ENCODE measurements at places on chromosomes 2 and 18. TPM values are rescaled to one million over a fixed set of nuclear protein-coding genes. Genes with fewer than 3 reads are reported as not detected.

GRCh38 chr18:45722899-45723298 lies 1.1 kb upstream of the SLC14A1 start:
- DNase-seq = peak; percentile 73

- peak; percentile 69 for DNase-seq
Measured at GRCh38 chr2:230777721-230778120, 65.1 kb downstream of the CAB39 start.

GRCh38 chr2:241764275-241765241 lies 12.1 kb upstream of the GAL3ST2 start:
- DNase-seq = no peak

DNA sequence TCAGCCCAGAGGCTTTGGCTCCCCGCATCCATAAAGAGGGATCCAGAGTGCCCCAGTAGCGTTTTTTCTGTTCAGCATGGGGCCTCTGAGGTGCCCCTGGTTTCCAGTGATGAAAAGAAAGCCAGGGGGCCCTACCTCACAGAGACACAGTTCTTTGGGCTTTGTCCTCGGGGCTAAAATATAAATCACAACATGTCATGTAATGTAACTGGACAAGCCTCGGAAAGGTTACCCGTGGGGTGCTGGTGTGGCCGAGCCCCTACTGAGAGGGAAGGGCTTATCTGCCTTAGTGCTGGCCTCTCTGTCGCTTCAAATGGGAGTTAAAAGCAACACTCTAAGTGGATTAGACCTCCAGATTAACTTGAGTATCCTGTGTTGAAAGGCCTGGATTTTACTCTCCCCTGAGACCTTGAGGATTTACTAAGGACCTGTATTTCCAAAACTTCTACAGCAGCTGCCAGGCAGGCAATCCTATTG lies 251.6 kb upstream of the APCDD1 start:
- DNase-seq = no peak

- DNase-seq = no peak
Measured at GRCh38 chr2:260507-261161, 3.2 kb downstream of the SH3YL1 start.

DNA sequence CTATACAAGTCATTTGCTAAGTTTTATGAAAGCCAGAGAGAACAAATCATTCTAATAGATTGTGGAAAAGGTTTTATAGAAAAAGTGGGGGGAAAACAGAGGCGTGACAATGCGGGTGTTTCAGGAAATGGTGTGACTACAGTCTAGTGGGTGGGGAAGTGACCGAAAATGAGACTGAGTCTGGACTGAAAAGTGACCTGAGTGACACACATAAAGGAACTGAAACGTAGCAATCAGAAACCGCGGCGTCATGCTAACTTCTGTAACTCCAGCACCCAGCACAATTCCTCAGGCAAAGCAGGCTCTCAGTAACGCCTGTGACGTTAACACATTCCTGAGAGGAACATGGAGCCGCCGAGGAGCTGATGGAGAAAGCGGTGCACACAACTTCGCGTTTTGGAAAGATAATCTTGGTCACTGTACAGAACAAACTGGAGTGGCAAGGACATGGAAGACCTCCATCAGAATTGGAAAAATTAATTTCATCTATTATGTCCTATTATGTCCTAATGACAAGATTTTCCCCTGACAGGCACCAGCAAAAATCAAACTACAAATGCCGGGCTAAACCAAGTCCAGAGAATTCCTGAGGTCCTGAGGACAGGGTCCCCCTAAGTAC lies 1.4 kb upstream of the CD226 start:
- DNase-seq = peak; percentile 62

DNA sequence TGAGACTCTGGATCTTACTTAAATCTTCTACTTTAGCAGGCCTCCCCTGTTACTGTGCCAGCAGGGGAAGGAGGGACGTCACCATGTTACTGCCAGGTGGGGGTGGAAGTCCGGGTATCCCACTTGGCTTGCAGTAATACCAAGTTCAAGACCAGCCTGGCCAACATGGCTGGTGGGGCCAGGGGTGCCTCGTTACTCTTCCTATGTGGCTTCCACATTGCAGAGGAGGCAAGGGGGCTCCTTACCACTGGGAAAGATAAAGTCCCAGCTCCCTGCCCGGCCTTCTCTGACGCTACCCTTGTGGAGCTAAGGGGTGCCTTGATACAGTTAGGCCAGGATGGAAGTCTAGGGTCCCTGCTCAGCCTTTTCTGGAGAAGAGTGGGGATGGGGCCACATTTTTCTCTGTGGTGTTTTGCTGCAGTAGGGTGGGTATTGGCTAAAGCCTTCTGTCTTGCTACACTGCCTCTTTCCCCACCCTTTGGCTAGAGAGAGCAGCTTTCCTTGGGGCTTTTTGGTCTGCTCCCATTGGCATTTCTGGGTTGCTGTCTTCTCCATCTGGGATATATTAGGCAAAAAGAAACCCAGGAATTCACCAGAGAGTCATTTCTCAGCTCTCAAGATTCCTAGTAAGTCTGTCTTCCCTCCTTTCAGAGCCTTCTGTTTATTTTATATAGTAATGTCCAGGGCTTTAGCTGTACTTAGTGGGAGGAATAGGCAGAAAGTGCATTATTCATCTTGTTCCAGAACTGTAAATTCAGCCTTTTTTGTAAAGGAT lies 21.9 kb downstream of the ELMOD3 start:
- peak; percentile 42 for DNase-seq

- DNase-seq = no peak
Measured at GRCh38 chr2:30236591-30237238, 5.4 kb downstream of the LBH start.

DNA sequence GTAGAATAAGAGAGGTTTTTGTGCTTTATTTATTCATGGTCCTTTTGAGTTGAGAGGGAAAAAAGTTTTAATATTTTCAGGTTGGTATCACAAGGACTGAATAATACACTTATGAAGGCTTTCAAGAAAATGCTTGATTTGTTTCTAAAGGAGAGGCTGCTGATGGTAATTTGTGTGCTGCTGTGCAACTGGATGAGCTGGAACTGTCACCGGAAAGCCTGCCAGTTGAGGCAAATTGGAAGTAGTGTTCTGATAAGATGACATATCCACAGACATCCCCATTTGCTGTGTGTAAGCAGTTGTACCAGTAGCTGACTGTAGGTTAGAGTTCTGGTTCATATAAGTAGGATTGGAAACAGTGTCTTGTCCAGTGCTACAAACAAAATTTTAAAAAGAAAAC lies 21.6 kb upstream of the CACNB4 start:
- DNase-seq = no peak

DNA sequence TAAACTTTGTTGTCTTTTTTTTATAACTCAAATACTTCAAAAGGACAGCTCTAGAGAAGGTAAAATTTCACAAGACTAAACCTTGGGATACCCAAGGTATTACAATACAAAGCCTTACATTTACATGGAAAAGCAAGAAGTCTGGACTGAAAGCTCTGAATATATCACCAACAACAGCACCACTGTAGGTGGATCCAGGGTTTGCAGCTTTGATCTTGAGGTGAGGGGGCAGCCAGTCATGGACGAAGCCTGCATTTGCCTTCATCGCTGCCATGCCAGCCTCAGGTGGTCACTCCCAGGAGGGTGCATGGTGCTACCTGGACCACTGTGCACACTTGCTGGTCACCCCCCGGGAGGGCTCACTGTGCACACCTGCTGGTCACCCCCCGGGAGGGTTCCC lies 36.6 kb downstream of the RBFA start:
- DNase-seq = no peak

GRCh38 chr2:102070058-102070642 lies 72.4 kb upstream of the IL1R1 start:
- peak; percentile 58 for DNase-seq

DNA sequence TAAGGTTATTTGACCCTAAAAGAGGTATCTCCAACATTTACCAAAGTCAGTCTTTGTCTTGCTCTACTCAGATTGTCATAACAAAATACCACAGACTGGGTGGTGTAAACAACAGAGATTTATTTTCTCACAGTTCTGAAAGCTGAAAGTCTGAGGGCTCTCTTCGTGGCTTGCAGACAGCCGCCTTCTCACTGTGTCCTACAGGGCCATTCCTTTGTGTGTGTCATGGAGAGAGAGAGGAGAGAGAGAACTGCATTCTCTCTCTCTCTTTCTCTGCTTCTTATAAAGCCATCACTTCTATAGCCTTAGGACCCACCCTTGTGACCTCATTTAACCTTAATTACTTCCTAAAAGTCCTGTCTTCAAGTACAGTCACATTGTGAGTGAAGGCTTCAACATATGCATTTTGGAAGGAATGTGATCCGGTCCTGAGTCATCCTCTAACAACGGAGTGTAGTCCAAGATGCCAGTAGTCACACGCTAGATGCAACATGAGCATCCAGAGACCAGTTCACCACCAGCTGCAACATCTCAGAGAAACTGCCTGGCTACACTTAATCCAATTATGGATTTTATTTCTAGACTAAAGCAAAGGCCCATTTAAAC lies 130.2 kb downstream of the CD226 start:
- DNase-seq = peak; percentile 97

DNA sequence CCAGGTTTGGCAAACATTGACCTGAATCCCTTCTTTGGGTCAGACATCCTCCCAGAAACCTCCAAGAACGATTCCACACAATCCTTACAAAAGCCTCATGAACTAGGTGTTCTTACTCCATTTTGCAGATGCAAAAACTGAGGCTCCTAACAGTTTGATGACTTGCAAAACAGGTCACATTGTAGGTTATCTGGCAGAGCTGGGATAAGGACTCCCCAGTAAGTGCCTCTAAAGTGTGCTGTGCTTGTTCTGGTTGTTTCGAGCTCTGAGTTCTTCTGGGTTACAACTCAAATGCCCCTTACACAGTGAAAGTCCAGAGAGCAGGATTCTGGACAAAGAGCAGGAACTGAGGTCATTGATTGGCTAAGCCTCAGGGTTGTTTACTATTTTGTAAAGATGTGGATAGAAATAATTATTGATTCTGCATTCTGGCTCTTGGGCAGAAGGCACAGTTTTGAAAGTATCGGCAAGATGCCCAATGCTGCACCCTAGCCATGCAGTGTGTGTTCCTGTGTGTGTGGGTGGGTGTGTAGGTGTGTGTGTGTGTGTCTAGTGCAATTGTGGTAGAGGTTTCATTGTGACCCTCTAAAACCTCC lies 17.0 kb upstream of the IGFBP2 start:
- no peak for DNase-seq

DNA sequence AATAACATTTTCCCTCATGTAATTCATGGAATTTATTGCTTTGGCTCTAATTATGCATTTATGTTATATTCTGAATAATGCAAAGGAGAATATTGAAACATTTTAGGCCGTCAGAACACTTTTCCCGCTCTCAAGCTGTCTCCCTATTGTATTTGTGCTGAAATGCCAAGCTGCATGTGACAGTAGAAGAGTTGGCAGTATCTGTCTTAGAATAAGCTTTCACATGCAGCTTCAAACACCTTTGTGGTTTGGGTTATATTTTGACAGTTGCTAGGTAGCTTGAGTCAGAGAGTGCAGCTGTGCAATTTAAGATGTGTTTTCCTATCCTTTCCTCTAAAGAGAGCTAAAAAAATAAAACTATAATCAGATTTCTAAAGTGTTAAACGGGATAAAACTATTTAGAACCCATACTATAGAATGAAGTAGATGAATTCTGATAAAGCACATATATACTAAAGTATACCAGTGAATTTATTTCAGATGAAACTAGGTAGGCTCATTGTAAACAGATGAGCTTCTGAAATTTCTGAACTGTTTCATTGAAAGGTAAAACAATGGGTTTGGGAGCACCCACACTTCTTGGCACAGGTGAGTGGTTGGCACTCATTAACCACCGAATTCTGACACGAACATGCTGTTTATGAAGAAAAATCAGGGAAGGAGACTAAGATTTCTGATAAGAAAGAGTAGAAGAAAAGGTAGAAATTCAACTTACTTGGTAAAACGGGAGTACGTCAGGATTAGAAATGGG lies 43.4 kb downstream of the PLCL1 start:
- DNase-seq = no peak

GRCh38 chr2:207330912-207331311 lies 165.2 kb upstream of the KLF7 start:
- DNase-seq = peak; percentile 97

DNA sequence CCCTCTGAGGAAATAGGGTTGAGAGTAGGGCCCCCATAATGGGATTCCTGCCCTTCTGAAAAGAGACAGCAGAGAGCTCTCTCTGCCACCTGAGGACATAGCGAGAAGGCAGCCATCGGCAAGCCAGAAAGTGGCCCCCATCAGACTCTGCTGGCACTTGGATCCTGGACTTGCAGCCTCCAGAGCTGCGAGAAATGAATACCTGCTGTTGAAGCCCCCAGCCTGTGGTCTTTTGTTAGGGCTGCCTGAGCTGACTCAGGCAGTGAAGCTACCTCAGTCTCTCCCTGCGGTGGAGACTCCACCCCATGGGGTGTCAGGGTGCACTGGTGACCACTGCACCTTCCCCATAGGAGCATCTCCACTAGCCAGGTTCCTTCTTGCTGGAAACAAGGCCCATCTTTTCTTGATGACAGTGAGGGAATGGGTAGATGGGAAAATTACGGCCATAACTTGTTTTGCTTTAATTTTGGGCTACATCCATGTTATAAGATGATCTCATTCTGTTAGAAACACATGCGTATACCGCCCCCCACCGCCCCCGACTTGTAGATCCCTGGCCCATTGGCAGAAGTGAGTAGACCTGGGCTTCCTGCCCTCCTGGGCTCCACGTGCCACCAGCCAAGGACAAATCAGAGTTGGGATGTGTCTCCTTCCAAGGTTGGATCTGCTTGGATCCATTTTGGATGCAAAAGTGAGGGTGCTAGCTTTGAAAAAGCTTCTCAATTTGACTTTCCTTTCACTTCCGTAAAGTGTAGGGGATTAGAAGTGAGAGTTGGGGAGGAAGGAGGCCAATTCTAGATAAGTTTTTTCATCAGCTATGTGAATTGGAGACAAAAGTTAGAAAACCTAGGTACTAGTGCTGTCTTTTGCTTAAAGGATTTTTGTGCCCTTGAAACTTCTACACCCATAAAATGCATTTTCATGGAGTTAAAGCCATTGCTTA lies 42.9 kb downstream of the NCK2 start:
- DNase-seq = no peak

DNA sequence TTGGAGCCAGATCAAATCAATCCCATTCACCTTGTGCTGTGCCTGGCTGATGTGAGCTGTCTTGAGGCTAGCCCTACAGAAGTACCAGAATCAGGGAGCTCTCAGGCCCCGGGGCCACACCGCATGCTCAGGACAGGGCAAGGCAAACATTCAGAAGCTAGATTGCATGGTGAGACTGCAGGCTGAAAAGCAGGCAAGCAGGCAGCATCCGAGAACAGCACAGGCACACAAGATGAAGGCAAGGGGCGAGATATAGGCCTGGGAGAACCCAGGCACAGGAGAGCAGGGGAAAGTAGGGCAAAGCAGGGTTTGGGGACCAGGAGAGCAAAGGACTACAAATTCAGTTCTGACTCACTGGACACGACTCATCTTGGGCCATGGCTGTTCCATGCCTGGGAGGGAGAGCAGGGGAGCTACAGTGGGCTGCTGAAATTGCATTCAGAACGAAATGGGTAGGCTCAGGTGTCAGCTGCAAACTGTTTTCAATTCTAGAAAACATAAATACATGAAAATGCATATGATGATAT lies 59.6 kb downstream of the GALNT14 start:
- DNase-seq = no peak

SERPINB3 gene
- not detected for polyA plus RNA-seq

SRBD1 gene
- polyA plus RNA-seq = 10.1 TPM

CYTIP gene
- 0.17 TPM for polyA plus RNA-seq

FAM237A gene
- polyA plus RNA-seq = not detected

TUBA3E gene
- not detected for polyA plus RNA-seq

TMEM200C gene
- 0.10 TPM for polyA plus RNA-seq

AKAIN1 gene
- not detected for polyA plus RNA-seq

CDCA7 gene
- 10.3 TPM for polyA plus RNA-seq

REG1A gene
- not detected for polyA plus RNA-seq

PCARE gene
- polyA plus RNA-seq = not detected

CSRNP3 gene
- polyA plus RNA-seq = 1.1 TPM

Measured in fibroblast of lung (primary cell).